Lower lobe of right lung (tissue), 2 donors: ENCODE measurements at places on chromosomes 7 and 10.
A peak's percentile ranks its signal among the peaks of the same experiment; 100 is the strongest.

GRCh38 chr7:156652886-156653568, 12.5 kb downstream of the RNF32 start:
- no peak for DNase-seq

GRCh38 chr7:43869867-43870240, 537 bp upstream of the MRPS24 start:
- no peak for DNase-seq

DNA sequence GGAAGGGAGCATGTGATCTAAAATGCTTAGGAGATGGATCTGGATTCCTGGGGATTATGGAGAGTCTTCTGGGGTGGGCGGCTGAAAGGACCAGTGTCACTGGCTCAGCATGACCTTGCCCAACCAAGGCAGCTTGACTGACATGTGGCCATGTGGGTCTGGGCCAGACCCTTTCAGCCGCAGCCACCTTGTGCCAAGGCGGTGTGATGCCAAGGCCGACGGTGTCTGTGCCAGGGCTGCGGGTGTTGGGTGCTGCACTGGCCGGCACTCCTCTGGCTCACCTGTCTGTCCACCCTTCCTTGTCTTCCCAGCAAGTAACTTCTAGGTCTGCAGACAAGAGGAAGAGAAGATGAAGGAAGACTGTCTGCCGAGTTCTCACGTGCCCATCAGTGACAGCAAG, 8.8 kb downstream of the DEPP1 start:
- DNase-seq, result no peak

- DNase-seq, result no peak
Observed at GRCh38 chr10:78528749-78529204, 495.1 kb downstream of the RPS24 start.

- DNase-seq, result no peak
Observed at GRCh38 chr10:7359356-7359755, 51.5 kb downstream of the SFMBT2 start.

GRCh38 chr7:4730971-4731370, 44.5 kb upstream of the AP5Z1 start:
- DNase-seq, result no peak

DNA sequence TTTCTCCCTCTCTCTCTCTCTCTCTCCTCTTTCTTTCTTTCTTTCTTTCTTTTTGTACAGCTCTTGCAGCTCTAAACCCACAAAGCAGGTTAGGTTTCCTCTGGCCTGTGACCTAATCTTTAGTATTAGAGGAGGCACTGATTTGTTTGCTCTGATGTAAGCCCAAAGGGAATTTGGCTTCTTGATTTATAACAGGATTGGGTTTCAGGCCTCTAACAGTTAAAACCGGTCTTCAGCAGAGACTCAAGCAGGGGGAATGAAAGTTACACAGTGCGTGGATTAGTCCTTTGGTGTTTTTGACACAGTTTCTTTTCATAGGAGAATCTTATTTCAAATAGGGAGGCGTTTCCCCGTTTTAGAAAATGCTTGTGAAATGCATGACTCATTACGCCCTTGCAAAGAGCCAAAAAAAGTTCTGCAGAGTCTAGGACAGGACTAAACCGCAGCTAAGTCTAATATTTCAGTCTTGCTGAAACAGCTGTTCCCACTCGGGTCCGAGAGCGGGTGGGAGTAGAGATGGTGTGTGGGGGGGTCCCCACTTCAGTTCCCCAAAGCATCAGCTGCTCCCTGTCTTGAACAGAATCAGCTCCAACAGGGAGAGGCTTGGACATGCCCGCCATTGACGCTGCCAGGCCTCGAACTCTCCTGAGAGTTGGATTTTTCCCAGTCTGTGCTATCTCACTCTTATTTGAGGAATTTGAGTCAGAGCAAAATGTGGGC, 296.5 kb upstream of the PITRM1 start:
- DNase-seq, result peak; percentile 67
